ENCODE measurements at places on chromosomes 11 and 22. TPM values are rescaled to one million over a fixed set of nuclear protein-coding genes. Genes with fewer than 3 reads are reported as not detected.

DNA sequence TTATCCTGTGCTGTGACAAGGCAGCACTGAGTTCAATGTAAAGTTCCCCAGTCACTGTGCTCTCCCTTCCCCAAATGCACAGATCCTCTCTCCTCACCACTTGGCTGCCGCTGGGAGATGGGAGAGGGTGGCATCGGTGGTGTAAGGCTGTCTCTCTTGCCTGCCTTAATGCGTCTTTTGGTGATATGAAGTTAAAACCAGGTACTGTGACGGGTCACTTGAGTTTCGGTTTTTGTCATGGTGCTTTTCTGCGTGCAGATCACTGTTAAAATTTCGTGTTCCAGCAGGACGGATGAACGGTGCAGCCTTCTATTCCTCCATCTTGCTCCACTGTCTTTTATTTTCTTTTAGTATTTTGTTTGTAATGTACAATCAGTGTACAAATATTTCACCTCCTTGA, 18.6 kb downstream of the GLB1L2 start:
- no peaks in the 10 kb centered on the region for H3K36me3 ChIP-seq
- no peak overlapping the region for H3K27ac ChIP-seq
- no peaks in the 10 kb centered on the region for H3K4me1 ChIP-seq
- H3K4me3 ChIP-seq, result no peak overlapping the region
- no peak for DNase-seq

DNA sequence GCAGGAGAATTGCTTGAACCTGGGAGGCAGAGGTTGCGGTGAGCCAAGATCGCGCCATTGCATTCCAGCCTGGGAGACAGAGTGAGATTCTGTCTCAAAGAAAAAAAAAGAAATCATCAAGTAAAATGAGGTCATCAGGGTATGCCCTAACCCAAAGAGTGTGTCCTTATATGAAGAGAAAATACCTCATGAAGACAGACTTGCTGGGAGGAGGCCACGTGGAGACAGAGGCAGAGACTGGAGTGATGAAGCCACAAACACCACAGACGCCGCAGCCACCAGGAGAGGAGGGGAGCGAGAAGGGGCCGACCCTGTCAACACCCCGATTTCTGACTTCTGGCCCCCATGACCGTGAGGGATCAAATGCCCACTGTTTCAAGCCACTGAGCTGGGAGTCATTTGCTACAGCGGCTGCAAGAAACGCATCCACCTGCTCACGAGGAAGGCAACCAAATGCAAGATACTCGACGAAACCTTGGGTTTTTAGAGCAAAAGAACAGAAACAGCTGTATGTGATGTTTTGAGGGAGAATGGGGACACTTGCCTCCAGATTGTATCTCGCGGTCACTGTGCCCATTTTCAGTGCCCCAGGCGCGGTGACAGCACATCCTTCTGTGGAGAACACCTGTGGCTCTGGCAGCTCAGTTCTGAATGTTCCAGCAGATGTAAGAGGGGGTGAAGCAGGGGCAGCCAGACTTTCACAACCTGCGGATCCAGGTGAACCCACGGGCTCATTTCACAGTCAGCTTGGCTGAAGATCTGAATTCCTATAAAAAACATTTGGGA, 1317.2 kb downstream of the TBC1D22A start:
- no peaks in the 10 kb centered on the region for H3K4me1 ChIP-seq
- DNase-seq, result no peak
- H3K36me3 ChIP-seq, result no peaks in the 10 kb centered on the region
- H3K27ac ChIP-seq, result no peak overlapping the region
- no peak overlapping the region for H3K4me3 ChIP-seq

OR5P2 gene
- total RNA-seq, result not detected

C22orf31 gene
- not detected for total RNA-seq

DNA sequence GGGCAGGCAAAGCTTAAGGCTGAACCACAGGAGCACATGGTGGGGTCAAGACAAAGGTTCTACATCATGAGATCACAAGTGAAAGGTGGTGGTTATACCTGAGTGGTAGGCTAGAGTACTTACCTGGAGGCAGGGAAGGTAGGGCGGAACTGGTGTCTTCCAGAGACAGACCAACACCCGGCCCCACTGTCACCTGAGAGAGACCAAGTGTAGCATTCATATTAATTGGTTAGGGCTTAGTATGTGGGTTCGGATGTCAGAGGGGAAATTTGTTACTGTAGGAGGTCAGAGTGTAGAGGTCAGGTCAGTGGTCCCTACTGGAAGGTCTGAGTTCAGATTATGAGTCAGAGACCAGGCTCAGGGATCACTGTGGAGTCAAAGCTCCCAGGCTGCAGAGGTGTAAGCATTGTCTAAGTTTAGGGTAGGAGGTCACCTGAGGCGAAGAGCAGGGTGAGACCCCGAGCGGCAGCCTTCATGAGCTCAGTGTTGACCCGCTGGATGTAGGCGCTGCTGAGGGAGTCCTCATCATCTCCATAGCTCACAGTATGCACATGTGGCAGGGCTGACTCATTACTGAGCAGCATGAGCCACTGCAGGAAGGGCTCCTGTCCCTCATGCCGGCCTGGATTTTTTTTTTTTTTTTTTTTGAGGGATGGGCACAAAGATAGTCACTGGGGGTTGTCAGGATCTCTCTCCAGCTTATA, 3.2 kb downstream of the TPP1 start:
- H3K4me1 ChIP-seq, result peaks cover 29% of the 10 kb centered on the region
- H3K27me3 ChIP-seq, result no peaks in the 10 kb centered on the region
- DNase-seq, result no peak
- no peak overlapping the region for H3K4me3 ChIP-seq

GRCh38 chr11:288478-289397, at the start of gene PGGHG:
Gene PGGHG, plus strand, starts transcription at chr11:289126. Its CDS starts 691 bp downstream, at chr11:289817.
- peak within 1 kb of the TSS; percentile 43 for H3K27ac ChIP-seq
- H3K36me3 ChIP-seq, result no peaks in the 10 kb centered on the region
- DNase-seq, result no peak
- no peaks in the 10 kb centered on the region for H3K4me1 ChIP-seq
- H3K27me3 ChIP-seq, result peaks cover 31% of the 10 kb centered on the region
- H3K4me3 ChIP-seq, result peak within 1 kb of the TSS; percentile 62

- H3K27ac ChIP-seq, result no peak overlapping the region
- H3K36me3 ChIP-seq, result no peaks in the 10 kb centered on the region
- H3K4me1 ChIP-seq, result no peaks in the 10 kb centered on the region
- DNase-seq, result peak; percentile 52
- peaks cover 18% of the 10 kb centered on the region for H3K27me3 ChIP-seq
Observed at GRCh38 chr22:36757668-36758211, 18.2 kb downstream of the IFT27 start.

BTG4 gene
- not detected for total RNA-seq

- H3K4me1 ChIP-seq, result no peaks in the 10 kb centered on the region
- DNase-seq, result no peak
- no peak overlapping the region for H3K4me3 ChIP-seq
Observed at GRCh38 chr11:118239509-118240205, 12.5 kb downstream of the MPZL3 start.

DNA sequence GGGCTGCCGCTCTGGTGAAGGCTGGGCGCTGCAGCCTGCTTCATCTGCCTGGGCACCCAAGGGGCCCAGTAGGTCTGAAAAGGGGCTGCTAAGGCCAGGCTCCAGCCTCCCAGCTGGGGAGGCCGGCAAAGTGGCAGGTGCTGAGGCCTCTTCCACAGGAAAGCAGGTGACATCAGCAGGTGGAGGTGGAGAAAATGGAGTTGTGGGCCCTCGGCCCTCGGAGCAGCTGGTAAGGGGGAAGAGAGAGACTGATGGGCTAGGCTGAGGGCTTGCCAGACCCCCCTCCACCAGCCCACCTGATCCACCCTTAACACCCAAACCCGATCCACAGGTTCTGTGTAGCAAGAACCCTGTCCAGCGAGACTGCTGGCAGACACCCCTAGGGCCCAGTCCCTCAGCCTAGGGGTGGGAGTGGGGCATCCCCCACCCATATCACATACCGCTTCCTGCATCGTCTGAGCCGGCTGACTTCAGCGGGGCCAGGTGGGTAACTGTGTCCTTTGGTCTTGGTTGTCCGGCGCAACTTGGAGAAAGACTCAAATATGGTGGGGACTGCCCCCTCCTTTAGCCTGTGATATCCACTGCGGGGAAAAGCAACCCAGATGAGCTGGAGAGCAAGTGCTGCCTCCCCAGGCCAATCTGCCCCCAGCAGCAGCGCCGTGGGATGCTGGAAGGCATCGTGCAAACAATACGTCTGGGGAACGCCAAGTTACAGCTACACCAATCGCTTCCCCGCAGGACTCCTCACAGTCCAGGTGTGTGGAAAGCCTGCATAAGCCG, 1.5 kb downstream of the THAP7 start:
- H3K27ac ChIP-seq, result peak overlapping the region; percentile 96
- H3K4me3 ChIP-seq, result peak overlapping the region; percentile 78
- no peaks in the 10 kb centered on the region for H3K36me3 ChIP-seq
- no peaks in the 10 kb centered on the region for H3K27me3 ChIP-seq
- H3K4me1 ChIP-seq, result peaks cover 26% of the 10 kb centered on the region
- no peak for DNase-seq

DNA sequence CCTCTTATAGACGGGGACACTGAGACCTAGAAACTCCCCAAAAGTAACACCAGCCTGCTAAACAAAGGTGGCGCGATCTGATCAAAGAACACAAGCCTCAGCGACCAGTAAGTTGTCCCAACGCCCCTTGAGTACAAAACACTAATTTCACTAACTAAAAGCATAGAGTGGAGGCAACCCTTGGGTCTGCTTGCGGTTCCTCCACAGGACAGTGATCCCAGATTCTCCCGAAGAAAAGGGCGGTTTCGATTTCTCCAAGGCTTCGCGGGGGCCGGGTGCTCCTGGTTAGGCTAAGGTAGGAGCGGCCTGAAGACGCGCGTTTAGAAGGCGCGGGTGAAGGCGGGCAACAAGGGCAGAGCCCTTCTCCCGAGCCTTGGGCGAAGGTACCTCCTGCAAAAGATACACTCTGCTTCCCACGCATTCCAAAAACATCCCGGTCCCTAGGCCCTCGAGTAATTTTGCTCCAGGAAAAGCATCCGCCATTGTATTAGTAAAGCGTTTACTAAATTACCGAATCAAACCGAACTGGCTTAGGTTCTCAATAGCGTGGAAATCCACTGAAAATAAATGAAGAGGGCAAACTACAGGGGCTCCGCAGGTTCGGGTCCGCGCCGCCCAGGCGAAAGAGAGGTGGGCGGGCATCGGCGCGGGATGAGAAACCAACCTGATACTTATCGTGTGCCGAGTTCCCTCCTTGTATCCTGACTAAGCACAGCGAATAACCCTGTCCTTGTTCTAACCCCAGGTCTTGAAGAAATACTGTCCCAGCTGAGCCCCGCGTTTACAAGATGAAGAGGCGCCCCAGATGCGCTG, 2.0 kb downstream of the WT1 start:
- peak overlapping the region; percentile 22 for H3K4me3 ChIP-seq
- H3K27me3 ChIP-seq, result peaks cover 91% of the 10 kb centered on the region
- H3K4me1 ChIP-seq, result peaks cover 3% of the 10 kb centered on the region
- no peak overlapping the region for H3K27ac ChIP-seq

- no peaks in the 10 kb centered on the region for H3K36me3 ChIP-seq
- no peaks in the 10 kb centered on the region for H3K27me3 ChIP-seq
- DNase-seq, result no peak
- no peak overlapping the region for H3K4me3 ChIP-seq
Observed at GRCh38 chr11:26011474-26011873, 320.5 kb upstream of the ANO3 start.

CCDC87 gene
- not detected for total RNA-seq

Measured in gastrocnemius medialis (tissue), 4 donors.